ENCODE measurements at places on chromosomes 12 and 14.

GRCh38 chr12:85092814-85093370 lies 56.7 kb downstream of the LRRIQ1 start:
- no peak for DNase-seq

GRCh38 chr14:63371033-63371432 lies 52.3 kb upstream of the GPHB5 start:
- DNase-seq, result no peak

GRCh38 chr12:132723015-132723763 lies 12.5 kb downstream of the PGAM5 start:
- DNase-seq, result no peak

DNA sequence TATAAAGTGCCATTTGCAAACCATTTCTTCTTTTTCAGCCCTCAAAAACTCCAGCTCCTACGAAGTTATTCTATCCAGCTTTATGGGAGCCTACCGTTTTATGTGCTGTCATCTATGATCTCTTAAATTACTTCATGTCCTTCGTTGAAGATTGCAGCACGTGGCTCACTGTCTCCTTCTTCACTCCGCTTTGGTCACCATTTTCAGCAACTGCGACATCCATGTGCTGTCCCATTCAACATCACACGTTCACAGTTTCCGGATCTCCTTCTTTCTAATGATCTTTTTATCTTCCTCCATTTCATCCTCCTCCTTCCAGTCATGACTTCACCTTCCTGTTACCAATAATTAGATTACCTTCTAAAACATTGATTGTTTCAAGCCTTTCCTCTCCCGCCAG lies 143.3 kb upstream of the KRAS start:
- no peak for DNase-seq

DNA sequence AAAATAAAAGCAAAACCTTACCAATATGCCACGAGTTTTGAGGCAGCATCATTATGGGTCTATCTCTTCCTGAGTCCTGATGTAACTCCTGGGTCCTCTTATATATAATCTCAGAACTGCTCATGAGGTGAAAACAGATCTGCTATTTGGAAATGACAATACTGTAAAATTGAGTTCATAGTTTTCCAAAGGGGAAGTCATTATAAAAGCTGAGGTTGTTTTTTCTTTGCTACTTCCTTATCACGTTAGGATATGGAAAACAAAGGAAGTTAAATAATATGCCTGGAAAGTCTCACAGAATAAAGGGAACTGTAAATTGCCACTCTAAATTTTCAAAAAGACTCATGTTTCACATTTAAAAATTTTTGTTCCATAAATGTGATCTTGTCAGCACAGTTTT lies at the start of gene CD163L1:
Gene CD163L1, minus strand, starts transcription at position 78 of the 400 bp plus-strand sequence. Its CDS starts 26 bp downstream, at position 52.
- no peak for DNase-seq

GRCh38 chr14:22177870-22178269 lies 411.2 kb downstream of the DAD1 start:
- no peak for DNase-seq
